SK-MEL-5 (cell line): ENCODE measurements at places on chromosomes 4 and X. TPM values are rescaled to one million over a fixed set of nuclear protein-coding genes. Genes with fewer than 3 reads are reported as not detected.

The HAND2 gene
- 3.8 and 3.9 TPM in 2 replicates for total RNA-seq

GRCh38 chr4:165184220-165184619 is 23.1 kb upstream of the KLHL2 start:
- no peak for DNase-seq

DNA sequence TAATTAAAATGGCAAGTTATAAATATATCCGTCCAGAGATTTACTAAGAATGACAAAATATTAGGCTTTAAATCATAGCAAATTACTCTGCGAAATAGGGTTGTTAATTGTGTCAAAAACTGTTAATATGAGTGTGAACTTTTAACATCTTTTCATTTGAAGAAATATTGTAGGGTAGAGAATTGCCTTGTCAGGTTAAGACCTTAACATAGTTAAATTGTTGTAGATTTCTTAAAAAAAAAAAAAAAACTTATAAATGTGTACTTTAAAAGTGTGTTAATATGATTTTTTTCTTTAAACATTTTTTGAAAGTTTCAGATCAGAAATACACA is 107.7 kb upstream of the TLR2 start:
- DNase-seq = no peak

The EDA gene
- total RNA-seq = 0.98 and 1.1 TPM in 2 replicates

- DNase-seq = no peak
Observed at GRCh38 chrX:43000121-43000520, 222.2 kb upstream of the PPP1R2C start.

The EDNRA gene
- 0.08 and 0.13 TPM in 2 replicates for total RNA-seq

DNA sequence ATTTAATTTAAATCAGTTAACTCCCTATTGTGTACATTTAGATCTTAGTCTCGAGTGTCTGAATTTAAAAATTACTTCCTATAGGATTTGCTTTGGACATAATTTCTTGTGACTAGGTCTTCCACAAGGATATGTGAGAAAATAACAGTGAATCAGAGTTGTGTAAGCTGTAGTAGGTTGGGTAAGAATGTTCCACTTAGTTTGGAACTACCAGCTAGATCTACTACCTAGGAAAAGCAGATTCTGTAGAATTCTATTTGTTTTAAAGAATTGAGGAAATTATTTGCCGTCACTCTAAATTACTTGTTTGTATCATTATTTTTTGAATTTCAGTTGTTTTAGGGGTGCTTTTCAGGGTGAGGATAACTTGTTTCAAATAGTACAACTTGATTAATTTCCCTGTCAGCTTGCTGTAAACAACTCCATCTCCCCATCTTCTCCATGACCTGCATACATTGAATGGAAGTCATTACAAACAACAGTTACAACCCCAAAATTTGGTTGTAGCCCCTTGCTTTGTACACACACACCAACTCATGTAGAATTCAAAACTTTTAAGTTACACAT is 1.3 kb downstream of the MTHFD2L start:
- DNase-seq = no peak

The FAM13A gene
- total RNA-seq = 15.1 and 15.5 TPM in 2 replicates

The RNF128 gene
- total RNA-seq = 21.0 and 22.2 TPM in 2 replicates

The MAGEA9B gene
- total RNA-seq = 0.27 TPM in 1 of 2 replicates, not detected in the other

DNA sequence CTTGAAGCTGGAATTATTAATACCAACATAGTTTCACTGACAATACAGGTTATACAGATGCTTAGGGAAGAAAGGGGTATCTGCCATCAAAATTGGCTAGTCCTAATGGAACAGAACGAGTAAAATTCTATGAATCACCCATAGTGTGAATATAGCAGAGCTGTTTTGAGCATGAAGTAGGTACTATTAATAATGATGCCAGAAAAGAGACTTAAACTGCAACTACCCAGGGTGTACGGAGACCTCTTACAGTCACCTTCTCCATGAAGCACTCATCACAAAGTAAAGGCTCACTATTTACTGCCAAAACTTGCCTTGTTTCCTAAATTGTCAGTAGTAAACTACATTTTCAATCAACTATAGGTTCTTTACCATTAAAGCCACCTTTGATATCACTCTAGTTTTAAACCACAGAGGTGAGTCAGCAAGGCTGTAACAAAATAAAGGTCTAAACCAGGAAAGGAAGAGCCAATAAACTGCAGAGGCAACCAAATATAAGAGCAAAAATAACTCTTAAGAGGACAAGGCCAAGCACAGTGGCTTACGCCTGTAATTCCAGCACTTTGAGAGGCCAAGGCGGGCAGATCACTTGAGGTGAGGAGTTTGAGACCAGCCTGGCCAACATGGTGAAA is 114.4 kb downstream of the FRYL start:
- DNase-seq = no peak

DNA sequence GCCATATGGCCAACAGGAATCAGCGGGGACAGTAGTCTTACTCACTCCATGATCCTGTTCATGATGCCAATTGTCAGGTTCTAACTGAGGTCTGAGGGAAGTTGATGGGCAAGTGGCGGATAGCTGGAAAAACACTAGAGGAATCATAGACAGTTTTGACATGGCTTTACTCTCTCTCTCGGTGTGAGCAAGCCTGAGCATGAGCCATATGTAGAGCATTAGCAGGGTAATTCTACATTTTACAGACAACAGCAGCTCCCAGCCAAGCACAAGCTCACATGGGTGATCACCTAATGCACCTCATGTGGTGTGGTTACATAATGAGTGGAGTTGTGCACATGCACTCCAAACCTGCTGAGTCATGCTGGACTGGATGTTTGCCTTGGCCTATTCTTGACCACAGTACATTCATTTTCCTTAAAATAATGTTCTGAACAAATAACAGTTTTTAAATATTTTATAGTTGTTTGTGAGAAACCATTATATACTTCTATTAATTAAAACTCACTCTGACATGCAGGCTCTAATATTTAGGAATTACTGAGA is 429.2 kb downstream of the GPAT3 start:
- no peak for DNase-seq

- DNase-seq = no peak
Observed at GRCh38 chr4:55345054-55345453, 988 bp upstream of the SRD5A3 start.

The VSIG1 gene
- not detected in 2 replicates for total RNA-seq

GRCh38 chr4:109729117-109729717 is 653 bp downstream of the PLA2G12A start:
- no peak for DNase-seq

DNA sequence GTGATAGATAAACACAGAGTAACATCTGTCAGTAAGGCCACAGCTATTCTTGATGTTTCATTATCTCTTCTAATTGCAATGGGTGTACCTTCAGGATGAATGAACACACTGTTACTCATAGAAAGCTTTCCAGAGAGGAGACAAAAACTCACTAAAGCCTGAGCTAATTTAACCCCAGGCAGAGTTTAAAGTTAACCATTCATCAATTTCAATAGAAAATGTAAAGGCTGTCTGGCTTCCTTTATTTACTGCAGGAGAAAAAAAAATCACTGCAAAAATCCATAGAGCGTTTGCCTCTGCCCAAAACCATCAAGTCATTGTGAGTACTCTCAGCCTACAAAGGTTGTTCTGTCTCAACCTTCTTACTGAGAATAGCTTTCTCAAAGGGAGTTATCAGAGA is 376.9 kb downstream of the PPP4R3C start:
- DNase-seq = peak; percentile 83

The RNF4 gene
- total RNA-seq = 45.0 and 50.1 TPM in 2 replicates

The HTR2C gene
- total RNA-seq = not detected in 2 replicates

- no peak for DNase-seq
Observed at GRCh38 chr4:56972809-56973208, 4.6 kb downstream of the NOA1 start.

The S100P gene
- total RNA-seq = 0.40 TPM in 1 of 2 replicates, not detected in the other

- DNase-seq = peak; percentile 72
Observed at GRCh38 chrX:103356130-103356798, at the start of gene TCEAL9. TSS of gene TCEAL9 (plus strand) at chrX:103356506. CDS start at chrX:103357685, 1,179 bp downstream.

The AADAT gene
- total RNA-seq = 15.7 and 17.8 TPM in 2 replicates

The MAGEC1 gene
- total RNA-seq = 2.7 and 3.6 TPM in 2 replicates

DNA sequence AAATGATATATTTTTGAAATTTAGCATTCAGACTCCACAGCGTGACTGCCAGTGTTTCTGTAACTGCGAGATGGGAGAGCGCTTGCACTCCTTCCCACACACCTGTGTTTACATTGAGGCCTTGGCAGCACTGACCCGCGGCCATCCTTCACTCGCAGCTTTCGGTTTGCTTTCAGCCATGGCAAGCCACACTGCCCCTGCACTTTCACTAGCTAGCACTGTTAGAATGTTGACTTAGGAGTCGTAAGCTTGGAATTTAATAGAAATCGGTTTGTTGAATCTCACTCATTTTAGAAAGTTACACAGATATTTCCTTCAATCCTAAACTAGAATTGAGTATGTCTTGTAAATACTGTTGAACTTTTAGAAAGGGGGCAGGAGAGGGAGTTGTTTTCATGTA is 136.2 kb downstream of the CFAP299 start:
- no peak for DNase-seq

GRCh38 chrX:22105971-22106370 is 73.8 kb downstream of the PHEX start:
- no peak for DNase-seq

The DUX4 gene
- not detected in 2 replicates for total RNA-seq
